ENCODE measurements at places on chromosomes 5 and 9.
A peak's percentile ranks its signal among the peaks of the same experiment; 100 is the strongest.

DNA sequence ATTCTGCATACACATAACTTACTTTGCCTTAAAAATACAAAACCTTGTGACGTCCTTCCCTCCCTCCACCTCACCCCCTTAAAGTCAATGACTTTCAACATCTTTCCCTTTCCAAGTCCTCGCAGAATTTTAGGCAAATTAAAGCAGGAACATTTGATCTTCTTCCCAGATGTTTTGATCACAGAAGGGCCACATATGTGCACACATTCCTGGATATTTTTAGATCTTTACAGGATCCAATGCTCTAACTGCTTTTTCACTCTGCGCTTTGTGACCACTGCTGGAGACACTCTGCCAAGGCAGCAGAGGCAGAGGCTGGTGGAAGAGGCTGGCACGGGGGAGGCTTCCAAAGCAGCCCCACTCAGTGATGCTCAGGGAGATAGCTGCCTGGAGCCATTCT is 130.7 kb downstream of the SEC61B start:
- no peak for DNase-seq

DNA sequence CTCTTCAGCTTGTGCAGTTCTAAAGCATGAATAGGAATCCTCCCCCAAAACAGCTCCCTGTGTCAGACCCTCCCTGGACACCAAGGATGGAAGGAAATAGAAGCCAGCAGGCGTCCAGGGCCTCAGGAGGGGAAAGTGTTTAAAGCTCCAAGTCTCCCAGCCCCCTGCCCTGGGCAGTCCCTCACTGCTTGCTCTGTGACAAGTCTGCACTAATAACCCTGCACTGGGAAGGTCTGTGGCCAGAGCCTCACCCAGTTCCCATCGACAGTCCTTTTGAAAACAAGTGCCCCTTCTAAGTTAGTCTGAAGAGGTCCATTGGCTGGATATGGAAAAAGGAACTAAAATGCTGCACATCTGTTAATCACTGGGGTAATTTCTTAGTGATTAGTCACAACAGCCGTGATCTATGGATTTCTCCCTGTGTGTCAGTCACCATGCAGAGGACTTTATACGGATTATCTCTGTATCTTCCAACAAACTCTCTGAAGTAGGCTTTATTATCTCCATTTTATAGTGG is 195.3 kb downstream of the FBXL7 start:
- no peak for DNase-seq

DNA sequence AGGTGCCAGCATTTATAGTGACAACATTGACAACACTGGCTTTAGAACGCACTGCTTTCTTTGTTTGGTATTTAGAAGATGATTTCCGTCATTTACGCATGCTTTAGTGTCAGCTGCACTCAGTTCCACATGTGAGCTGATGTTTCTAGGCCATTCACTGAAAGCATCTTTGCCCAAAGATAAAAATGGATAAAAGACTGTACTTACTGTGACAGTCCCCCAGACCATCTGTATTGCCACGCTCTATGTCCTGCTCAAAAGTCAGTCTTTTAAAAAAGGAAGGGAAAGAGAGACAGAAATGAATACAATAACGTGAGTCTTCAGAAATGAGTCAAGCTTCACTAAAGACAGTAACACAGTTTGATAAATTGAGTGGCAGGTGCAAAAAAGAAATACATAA is 99.3 kb downstream of the SEMA6A start:
- DNase-seq, result no peak

DNA sequence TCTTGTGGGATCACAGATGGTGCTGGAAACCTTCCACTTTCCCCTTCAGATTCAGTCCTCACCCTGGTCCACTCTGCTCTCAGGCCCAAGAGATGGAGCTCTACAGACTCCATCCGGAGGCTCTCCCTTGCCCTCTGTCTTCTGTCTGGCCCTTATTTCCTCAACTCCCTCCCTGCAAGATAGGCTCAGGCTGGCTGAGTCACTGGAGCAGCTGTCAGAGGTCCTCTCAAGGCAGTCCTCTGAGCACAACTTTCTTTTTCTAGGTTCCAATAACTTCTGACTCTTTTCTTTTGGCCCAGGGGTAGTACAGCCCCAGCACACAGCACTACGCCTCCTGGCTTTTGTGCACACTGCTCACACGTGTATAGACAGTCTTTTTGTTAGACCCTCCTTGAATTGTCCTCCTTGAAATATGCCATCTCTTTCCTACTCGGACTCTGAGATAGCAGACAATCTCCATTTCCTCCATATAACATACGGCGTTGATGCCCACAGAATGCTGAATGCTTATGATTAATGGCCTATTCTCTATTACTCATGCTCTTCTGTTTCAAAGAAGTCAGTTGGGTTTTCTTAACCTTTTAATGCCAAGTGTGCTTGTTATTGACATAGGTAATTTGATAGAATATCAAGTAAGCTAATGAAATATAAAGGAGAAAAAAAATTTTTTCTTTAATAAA is 193.1 kb downstream of the SLC12A2 start:
- no peak for DNase-seq

DNA sequence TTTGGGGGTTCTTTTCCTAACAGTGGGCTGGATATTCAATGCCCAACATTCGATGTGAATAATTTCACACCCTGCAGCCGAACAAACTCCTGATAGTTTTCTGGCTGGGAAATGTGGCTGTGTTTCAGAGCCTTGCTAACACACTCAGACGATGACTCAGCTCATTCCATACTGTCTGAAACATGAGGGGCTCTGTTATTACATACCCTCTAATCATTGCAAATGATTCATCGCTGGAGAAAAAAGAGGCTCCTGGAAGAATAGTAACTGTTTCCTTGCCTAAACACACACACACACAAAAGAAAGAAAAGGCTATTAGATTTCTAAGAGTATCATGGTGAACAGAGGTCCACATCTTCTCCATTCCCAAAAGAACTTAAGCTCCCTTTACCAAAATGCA is 75.8 kb downstream of the OXCT1 start:
- no peak for DNase-seq

GRCh38 chr5:110817459-110817858 is 78.7 kb downstream of the SLC25A46 start:
- no peak for DNase-seq

DNA sequence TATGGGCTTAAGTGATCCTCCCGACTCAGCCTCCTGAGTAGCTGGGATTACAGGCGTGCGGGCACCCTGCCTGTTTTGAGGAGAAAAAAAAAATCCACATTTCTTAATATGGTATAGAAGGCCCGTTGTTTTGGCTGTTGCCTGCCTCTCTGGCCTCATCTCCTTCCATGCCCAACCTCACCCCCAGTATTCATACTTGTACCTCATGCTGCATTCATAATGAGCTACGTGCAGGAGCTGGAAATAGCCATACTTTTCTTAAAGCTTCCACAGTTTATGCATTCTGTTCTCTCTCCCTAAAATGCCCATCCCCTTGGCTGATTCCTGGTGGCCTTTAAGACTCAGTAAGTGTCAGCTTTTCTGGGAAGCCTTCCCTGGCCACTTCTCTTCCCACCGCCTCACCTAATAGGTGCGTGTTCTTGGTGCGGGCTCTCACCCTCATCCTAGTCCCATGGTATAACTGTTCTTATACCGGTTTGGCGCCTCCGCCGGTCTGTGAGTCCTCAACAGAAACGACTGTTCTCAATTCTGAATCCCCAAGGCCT is 2.1 kb upstream of the TPM2 start:
- no peak for DNase-seq

- DNase-seq, result no peak
Observed at GRCh38 chr5:67299231-67299735, 102.7 kb upstream of the CD180 start.

GRCh38 chr9:115525111-115526058 is 407.4 kb upstream of the TNC start:
- DNase-seq, result no peak

DNA sequence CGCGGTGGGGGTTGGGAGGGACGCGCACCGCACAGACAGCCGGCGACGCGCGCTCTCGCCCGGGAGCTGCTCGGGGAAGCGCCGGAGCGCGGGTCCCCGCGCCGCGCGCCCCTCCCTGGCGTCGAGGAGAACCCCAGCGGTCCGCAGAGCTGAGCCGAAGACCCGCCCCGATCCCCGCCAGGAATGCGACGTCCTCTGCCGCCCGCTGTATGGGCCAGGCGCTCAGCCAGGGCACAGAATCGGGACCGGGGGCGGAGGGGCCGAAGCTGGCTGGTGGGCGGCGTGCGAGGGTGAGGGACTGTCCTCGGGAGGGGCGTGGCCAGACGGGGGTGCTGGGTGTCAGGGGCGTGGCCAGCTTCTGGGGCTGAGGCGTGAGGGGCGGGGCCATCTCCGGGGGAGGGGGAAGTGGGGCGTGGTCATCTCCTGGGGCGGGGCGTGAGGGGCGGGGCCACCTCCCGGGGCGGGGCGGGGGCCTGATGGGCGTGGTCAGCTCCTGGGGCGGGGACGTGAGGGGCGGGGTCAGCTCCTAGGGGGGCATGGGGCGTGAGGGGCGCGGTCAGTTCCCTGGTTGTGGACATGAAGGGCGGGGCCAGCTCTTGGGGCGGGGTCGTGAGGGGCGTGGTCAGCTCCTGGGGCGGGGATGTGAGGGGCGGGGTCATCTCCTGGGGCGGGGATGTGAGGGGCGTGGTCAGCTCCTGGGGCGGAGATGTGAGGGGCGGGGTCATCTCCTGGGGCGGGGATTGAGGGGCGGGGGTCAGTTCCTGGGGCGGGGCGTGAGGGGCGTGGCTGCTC is 965 bp downstream of the PTGDS start:
- DNase-seq, result peak; percentile 80

GRCh38 chr5:176188506-176189193 is 49.6 kb upstream of the SIMC1 start:
- DNase-seq, result no peak

DNA sequence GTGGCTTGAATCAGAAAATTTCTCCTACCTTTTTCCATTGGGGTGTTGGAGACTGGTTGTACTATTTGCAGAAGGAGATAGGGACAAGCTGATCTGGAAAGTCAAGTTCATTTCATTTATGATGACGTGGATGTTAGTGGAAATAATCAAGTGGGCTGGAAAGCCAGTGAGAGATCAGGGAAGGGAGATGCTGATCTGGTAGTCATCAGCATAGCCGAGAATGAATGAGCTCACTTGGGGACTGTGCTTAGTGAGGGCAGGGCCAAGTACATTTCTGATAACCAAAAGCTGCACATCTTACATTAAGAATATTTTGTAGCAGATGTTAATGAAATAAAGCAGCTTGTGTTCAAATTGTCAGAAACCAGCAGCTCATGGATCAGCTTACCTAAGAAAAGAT is 12.1 kb downstream of the MAN2A1 start:
- no peak for DNase-seq

DNA sequence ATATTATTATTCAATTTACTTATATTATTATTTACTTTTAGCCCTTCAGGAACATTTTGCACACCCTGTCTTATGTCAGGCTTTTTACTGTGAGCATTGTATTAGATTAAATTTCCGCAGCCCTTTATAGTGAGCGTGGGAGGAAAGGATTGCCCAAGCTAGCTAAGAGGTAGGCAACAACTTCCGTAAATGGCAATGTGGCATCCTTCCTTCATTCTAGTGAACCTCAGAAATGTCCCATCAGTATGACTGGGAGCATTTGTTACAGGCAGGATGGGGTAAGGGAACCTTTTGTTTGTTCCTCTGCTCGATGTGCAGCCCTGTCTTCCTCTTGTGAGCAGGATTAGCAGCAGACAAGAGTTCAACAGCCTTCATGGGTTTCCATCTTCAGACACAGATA is 6.2 kb upstream of the CD180 start:
- DNase-seq, result no peak

- DNase-seq, result no peak
Observed at GRCh38 chr9:96122282-96122681, 179.7 kb downstream of the HSD17B3 start.

DNA sequence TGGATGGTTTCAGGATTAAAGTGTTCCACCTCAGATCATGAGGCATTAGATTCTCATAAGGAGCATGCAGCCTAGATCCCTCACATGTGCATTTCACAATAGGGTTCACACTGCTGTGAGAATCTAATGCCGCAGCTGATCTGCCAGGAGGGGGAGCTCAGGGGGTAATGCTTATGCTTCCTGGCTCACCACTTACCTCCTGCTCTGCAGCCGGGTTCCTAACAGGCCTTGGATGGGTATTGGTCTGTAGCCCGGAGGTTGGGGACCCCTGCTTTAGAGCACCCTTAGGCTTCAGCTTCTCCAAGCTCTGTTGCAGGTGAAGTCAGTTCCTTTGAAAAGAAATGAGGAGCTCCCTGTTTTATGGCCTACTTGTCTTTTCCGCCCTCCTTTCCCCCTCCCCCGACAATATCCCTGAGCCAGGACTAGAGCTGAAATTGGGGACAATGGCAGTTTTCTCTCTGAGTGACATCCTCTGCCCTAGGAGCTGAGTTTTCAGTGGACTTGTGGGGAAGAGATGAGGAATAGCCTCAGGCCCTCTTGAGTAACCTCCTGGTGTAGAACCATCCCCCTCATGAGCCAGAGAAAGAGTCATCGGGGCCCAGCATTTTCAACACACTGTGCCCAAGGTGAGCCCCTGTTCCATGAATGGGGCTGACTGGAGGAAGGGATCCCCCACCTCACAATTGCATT is 16.2 kb upstream of the MAT2B start:
- no peak for DNase-seq

DNA sequence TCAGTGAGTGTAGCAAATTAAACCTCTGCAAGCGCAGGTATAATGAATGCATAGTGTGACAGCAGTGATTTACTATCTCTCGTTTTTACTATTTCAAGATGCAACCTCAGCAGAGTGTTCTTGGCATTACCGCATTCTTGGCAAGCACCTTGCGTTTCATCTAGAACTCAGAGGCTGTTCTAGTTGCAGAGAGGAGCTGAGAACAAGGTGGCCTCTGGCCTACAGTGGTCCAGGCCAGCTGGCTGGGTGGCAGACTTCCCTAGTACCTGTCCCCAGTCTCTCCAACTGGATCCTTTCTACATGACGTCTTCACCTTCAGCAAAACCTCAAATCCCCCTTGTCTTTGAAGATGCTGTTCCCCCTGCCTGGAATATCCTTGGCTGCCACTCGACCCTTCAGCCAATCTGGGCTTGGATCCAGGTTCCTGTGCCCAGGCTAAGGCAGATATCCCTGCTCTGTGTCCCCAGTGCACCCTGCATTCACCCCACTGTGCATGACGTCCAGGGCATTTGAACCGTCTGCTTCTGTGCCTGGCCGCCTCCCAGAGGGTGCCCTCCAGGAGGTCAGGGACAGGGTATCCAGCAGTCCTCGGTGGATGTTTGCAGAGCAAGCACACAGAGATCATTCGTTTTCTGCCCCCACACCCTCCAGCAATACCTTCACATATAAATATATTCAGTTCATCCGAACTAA is 120.4 kb upstream of the CPEB4 start:
- no peak for DNase-seq

DNA sequence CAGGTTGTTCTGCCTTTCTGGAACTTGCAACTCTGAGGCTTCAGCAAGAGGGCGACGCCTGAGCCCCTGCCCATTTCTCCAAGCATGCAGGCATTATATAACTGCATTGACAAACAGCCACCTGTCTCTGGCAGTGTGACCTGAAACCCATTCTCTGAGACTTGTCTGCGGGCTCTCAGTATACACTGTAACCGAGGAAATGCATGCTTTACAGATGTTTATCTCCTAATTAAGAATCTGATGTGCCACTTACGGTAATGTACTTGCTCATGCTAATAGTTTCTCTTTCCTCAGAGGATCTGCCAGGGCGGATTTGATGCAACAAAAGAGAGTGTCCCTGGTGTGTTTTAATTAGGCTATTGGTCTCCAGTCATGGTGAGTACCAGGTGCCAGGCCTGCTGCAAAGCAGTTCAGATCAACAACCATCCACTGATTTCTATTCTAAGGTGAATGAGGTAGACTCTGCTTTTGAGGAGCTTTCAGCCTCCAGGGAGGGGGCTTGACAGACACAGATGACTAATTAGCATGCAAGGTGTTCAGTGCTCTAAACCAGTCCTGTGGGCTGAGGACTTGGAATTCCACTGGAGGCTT is 593.7 kb upstream of the KLF4 start:
- no peak for DNase-seq
